Fibroblast of villous mesenchyme (primary cell): ENCODE measurements at places on chromosomes 4 and X. TPM values are rescaled to one million over a fixed set of nuclear protein-coding genes. Genes with fewer than 3 reads are reported as not detected.
A peak's percentile ranks its signal among the peaks of the same experiment; 100 is the strongest.

- DNase-seq = peak; percentile 42
Measured at GRCh38 chr4:168139336-168139735, 47.0 kb downstream of the ANXA10 start.

GRCh38 chr4:28523681-28524190 lies 1663.1 kb downstream of the STIM2 start:
- DNase-seq = no peak

DNA sequence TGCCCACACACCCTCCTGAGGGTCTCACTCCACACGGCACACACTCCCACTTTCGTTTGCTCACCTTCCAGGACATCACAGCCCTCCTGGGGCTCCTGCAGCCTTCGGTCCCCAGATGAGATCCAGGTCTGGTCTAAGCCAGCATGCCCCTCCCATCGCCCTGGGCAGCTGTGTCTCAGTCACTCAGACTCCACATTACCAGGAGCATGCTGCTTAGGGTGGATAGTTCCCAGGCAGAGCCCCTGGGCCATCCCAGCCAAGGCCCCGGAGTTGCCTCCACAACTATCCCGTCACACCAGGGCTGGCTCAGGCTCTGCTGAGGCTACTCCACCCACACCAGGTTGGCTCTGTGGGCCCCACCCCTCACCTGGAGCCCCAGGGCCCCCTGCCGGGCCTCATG lies 50.4 kb upstream of the PSAPL1 start:
- DNase-seq = no peak

- DNase-seq = peak; percentile 12
Measured at GRCh38 chrX:102840871-102841705, 96.0 kb upstream of the RAB40AL start.

MTTP gene
- under 0.01 TPM in 1 of 2 replicates, not detected in the other for total RNA-seq

- DNase-seq = no peak
Measured at GRCh38 chr4:185119927-185120630, 23.0 kb upstream of the SLC25A4 start.

DNA sequence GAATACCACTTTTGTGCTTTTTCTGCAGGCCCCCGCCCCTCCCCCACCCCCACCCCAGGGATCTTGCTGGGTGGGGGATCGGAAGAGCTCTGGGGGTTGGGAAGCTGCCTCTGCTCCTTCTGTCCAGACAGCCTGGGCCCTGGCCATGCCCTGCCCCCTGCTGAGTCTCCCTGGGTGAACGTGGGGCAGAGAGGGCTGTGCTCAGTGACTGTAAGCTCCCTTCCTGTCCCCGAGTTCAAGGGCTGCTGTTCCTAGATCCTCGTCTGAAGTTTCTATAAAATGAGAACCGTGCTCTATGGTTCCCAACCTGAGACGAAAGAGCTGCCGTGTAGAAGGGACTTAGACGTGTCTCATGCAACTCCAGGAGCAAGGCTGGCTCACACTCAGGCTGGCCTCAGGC lies 105.0 kb downstream of the SORCS2 start:
- no peak for DNase-seq

C4orf50 gene
- total RNA-seq = not detected in 2 replicates

RASL11B gene
- total RNA-seq = 0.43 and 1.3 TPM in 2 replicates

DNA sequence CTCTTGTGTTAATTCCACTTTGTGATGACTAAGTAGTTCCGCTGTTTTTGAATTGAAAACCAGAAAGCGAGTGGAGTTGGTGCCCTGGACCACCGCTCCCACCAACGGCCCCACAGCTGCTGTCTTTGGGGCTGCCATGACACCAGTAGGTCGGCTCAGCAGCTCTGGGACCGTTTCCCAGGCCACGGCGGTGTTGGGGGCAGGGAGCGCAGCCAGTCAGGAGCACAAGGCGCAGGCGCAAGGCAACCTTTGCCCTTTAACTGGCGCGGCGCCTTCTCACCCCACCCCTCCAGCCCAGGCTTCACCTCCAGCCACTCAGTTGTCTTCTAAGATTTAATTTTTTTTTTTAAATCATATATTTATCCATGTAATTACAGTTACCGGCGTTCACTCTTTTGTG lies at the start of gene GK2:
Gene GK2, minus strand, starts transcription at position 166 of the 400 bp plus-strand sequence. Its CDS starts 28 bp downstream, at position 138.
- DNase-seq = no peak

NRK gene
- 0.32 and 4.7 TPM in 2 replicates for total RNA-seq

RPA4 gene
- 0.43 and 1.3 TPM in 2 replicates for total RNA-seq

DNA sequence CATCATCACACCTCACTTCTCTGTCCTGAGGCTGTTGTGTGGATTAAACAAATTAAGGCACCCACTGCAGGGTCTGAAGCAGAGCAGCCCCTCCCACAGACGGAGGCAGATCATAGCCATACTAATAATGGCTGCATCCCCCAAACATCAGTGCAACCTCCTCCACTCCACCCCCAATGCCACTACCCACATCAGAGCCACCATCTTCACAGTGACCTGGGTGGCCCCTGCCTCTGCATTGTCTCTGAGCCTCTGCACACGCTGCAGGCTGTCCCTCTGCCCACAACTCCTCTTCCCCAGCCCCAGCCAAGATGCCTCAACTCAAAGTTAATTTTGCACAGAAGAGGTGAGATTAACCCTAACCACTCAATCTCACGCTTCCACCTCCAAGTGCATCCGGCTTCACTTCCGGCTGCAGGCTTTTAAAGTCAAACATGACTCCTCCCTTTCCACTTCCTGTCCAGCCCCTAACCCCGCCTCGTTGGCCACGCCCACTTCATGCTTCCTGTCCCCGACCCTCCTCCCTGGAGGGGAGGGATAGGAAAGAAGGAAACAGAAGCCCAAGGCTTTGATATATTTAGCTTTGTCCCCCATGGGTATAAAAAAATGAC lies 22.7 kb downstream of the JAKMIP1 start:
- DNase-seq = no peak

GRCh38 chrX:21963269-21963668 lies 22.8 kb downstream of the SMS start:
- no peak for DNase-seq

TSPAN5 gene
- 46.1 and 50.5 TPM in 2 replicates for total RNA-seq

CXorf65 gene
- not detected in 2 replicates for total RNA-seq

DNA sequence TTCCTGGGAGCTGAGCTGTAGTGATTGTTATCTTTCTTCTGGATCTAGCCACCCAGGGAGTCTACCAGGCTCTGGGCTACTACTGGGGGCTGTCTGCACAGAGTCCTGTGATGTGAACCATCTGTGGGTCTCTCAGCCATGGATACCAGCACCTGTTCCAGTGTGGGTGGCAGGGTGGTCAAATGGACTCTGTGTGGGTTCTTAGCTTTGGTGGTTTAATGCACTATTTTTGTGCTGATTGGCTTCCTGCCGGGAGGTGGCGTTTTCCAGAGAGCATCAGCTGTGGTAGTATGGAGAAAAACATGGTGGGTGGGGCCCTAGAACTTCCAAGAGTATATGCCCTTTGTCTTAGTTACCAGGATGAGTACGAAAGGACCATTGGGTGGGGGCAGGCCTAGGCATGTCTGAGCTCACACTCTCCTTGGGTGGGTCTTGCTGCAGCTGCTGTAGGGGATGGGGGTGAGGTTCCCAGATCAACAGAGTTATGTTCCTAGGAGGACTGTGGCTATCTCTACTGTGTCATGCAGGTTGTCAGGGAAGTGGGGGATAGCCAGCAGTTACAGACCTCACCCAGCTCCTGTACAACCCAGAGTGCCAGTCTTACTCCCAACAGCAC lies 264.8 kb upstream of the LDB2 start:
- no peak for DNase-seq

TRPC3 gene
- 0.97 and 1.3 TPM in 2 replicates for total RNA-seq

MYOZ2 gene
- total RNA-seq = 0.32 and 0.43 TPM in 2 replicates

- no peak for DNase-seq
Measured at GRCh38 chr4:53007024-53007423, 144.9 kb downstream of the RASL11B start.

PCDH10 gene
- total RNA-seq = 16.4 and 25.8 TPM in 2 replicates

GRCh38 chr4:123418351-123418931 lies 21.8 kb downstream of the SPRY1 start:
- DNase-seq = peak; percentile 85

AFF2 gene
- 0.32 TPM in 1 of 2 replicates, not detected in the other for total RNA-seq

DNA sequence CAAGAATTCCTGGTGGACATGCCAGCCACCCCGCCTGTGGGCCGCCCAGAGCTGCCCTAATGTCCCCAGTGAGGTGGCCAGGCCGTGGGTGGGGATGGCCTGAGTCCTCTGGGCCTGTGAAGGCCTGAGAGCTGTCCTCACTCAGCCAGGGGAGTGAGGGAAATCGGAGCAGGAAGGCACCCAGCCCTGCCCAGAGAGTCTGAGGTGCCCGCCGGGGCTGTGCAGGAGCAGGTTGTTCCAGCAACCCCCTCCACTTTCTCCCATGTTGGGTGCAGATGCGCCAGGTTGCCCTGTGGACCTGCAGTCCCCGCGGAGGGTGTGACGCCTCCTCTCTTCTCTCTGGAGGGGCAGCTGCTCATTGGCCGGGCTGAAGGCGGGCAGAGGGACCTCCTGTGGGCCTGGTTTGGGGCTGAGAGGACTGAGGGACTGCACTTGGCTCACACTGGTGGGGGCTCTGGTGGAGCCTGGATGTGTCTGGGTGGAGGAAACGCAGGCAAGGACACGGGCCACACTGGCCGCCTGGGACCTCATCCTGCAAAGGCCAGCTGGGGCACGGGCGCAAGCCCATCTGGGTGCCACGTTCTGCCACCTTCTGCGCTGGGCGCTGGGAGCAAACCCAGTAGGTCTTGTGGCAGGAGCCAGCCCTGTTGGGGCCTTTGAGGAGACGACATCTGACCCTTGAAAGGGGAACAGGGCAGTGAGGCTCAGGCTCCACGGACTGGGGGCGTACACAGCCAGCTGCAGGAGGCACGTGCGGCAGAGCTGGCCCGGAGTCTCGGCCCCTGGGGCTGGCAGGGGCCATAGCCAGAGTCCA lies 14.0 kb downstream of the DOK7 start:
- DNase-seq = no peak

DNA sequence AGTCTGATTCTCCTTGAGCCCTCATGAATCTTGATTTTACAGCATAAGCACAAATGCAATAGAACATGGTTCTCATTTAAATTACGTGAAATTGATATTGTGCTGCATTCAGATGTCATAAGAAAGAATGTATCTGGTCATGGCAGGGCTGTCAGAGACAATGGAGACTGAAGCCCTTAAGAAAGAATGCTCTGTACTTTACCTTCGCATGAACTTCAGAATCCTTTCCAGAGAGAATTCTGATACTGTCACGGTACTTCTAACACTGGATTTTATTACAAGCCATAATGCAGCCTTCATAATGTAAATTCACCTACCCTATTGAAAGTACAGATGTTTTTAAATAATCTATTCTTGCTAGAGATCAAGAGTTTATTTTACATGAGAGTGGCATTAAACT lies 677.9 kb upstream of the ADGRL3 start:
- DNase-seq = no peak

DNA sequence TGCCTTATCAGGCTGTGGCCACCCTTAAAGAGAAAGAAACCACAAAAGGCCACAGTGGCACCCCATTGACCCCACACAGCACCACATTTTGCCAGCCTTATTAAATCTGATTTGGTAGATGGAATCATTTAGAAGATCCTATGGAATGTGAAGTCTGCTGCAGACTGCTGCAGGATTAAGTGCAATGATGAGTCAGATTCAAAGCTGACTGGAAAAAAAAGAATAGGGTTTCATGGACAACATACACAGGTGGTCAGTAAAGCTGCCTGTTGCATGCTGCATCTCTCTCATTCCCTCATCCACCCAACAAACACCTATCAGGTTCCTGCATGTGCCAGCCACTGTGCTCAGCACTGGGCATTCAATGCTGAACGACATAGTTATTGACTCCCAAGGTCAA lies 56.6 kb downstream of the CHST7 start:
- DNase-seq = peak; percentile 44

SSX2B gene
- total RNA-seq = 0.32 TPM in 1 of 2 replicates, not detected in the other

- no peak for DNase-seq
Measured at GRCh38 chr4:181671672-181672071, 571.5 kb upstream of the TENM3 start.

TCP11X2 gene
- not detected in 2 replicates for total RNA-seq

GRCh38 chr4:111689214-111689613 lies 456.0 kb upstream of the FAM241A start:
- DNase-seq = peak; percentile 87

CSN1S1 gene
- total RNA-seq = not detected in 2 replicates

DNA sequence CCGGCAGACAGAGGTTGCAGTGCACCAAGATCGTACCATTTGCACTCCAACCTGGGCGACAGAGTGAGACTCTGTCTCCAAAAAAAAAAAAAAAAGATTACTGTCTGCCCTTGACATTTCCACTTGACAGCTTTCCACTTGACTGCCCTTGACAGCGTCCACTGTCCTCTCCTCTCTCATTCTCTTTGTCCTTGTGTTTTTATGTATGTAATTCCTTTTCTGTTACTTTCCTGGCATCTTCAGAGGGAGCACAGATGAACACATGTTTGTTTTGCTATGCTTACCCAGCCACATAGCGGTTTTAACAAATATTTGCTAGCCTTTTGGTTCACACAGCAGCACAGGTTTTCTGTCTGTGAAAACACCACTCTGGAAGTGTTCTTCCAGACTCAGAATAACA lies 26.2 kb downstream of the SYAP1 start:
- no peak for DNase-seq

- DNase-seq = no peak
Measured at GRCh38 chr4:71559957-71560571, 221.2 kb downstream of the SLC4A4 start.

DNA sequence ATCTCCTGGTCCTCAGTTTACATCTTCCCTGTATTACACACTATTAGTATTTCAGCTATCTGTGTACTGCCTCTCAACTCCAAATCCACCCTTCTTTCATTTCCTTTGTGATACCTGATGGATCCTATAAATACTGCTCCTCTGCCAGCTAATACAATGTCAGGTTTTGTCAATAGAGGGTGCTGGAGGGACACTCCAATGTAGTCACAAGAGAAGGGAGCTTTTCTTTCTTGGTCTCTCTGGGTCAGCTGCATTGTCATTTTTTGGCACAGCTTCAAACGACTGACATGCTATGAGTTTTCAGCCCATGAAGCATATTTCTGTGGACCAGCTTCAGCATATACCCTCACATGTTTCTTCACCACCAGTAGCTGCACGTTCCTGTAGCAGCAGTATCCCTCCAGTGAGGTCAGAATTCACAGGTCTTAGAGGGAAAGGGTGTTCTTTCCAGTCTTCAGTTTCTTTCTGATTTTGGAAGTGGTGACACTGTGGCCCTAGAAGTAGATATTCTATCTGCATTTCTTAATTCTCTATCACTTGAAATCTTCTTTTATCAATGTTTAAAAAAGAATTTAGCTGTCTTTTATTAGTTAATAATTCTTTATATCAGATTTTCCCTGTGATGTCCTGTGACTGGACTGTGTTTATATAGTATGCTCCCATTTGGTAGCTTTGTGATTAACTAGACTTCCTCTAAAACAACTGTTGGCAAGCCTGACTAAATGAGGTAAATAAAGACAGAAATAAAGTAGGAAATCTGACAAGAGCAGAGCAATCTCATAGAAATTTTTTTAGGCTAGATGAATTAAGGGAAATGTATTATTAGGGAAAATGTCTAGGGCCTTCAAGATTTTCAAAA lies 60.6 kb downstream of the GABRA2 start:
- DNase-seq = peak; percentile 24

- no peak for DNase-seq
Measured at GRCh38 chr4:25969374-25970155, 55.5 kb downstream of the SMIM20 start.

EXOC1 gene
- total RNA-seq = 46.2 and 50.3 TPM in 2 replicates

- DNase-seq = peak; percentile 11
Measured at GRCh38 chrX:101257448-101258258, 33.5 kb downstream of the TAF7L start.

CNGA1 gene
- under 0.01 and 0.64 TPM in 2 replicates for total RNA-seq

- peak; percentile 50 for DNase-seq
Measured at GRCh38 chrX:153371256-153371655, 29.9 kb downstream of the PNMA6E start.

- DNase-seq = no peak
Measured at GRCh38 chr4:56445699-56446098, 9.6 kb downstream of the PAICS start.

- DNase-seq = no peak
Measured at GRCh38 chr4:163587867-163588266, 93.4 kb downstream of the TMA16 start.
